ENCODE measurements at places on chromosomes 2 and 18. TPM values are rescaled to one million over a fixed set of nuclear protein-coding genes. Genes with fewer than 3 reads are reported as not detected.

The STPG4 gene
- not detected for total RNA-seq

The DSG1 gene
- not detected for total RNA-seq

The UCN gene
- 1.5 TPM for total RNA-seq

The HES6 gene
- 5.0 TPM for total RNA-seq

The TSPYL6 gene
- not detected for total RNA-seq

The BOK gene
- total RNA-seq: 110 TPM

The VWA3B gene
- not detected for total RNA-seq

The POTEC gene
- total RNA-seq: not detected

The SPDYA gene
- 0.33 TPM for total RNA-seq

The FAM237A gene
- not detected for total RNA-seq

The CNNM3 gene
- total RNA-seq: 14.7 TPM

The CRACDL gene
- total RNA-seq: 3.3 TPM

The NYAP2 gene
- not detected for total RNA-seq

The TNFAIP6 gene
- total RNA-seq: not detected

The CYP1B1 gene
- 1.2 TPM for total RNA-seq

The CCBE1 gene
- 1.2 TPM for total RNA-seq

The GAREM1 gene
- 1.2 TPM for total RNA-seq

The PMS1 gene
- 36.0 TPM for total RNA-seq

The SYT4 gene
- total RNA-seq: 0.26 TPM

The RASGRP3 gene
- total RNA-seq: 487 TPM

The ABCB11 gene
- total RNA-seq: 1.9 TPM

The RAB27B gene
- 0.41 TPM for total RNA-seq

The TLX2 gene
- total RNA-seq: not detected

The SOCS6 gene
- 23.7 TPM for total RNA-seq

The ZSWIM2 gene
- total RNA-seq: not detected

The DYSF gene
- total RNA-seq: 566 TPM

The COX5B gene
- total RNA-seq: 191 TPM

The TCF23 gene
- total RNA-seq: not detected

The SERPINB8 gene
- total RNA-seq: 4.3 TPM

The CSRNP3 gene
- total RNA-seq: 14.6 TPM

The MOCOS gene
- total RNA-seq: 0.56 TPM

The ABCB6 gene
- total RNA-seq: 11.4 TPM

The DAPL1 gene
- not detected for total RNA-seq

The EPAS1 gene
- total RNA-seq: 280 TPM

The UNC50 gene
- total RNA-seq: 33.0 TPM

The FMNL2 gene
- total RNA-seq: 41.7 TPM

The POMC gene
- 0.64 TPM for total RNA-seq

The ABCG5 gene
- total RNA-seq: not detected

The DRC1 gene
- total RNA-seq: 0.36 TPM

The TDRD15 gene
- 0.05 TPM for total RNA-seq

The ATP5F1A gene
- total RNA-seq: 457 TPM

The PPP1R1C gene
- 0.97 TPM for total RNA-seq

The ACTR3 gene
- total RNA-seq: 284 TPM

The SLC8A1 gene
- total RNA-seq: 0.80 TPM

The CACNB4 gene
- total RNA-seq: 1.5 TPM

The CPO gene
- total RNA-seq: not detected

The NAT8 gene
- not detected for total RNA-seq

The RIT2 gene
- total RNA-seq: not detected

The RNF152 gene
- total RNA-seq: 4.1 TPM

The STARD6 gene
- 0.54 TPM for total RNA-seq

The NGEF gene
- 1.4 TPM for total RNA-seq

The AFTPH gene
- total RNA-seq: 13.1 TPM

The IL18RAP gene
- not detected for total RNA-seq

The WNT10A gene
- not detected for total RNA-seq

The MROH2A gene
- total RNA-seq: 0.31 TPM

The ALPG gene
- not detected for total RNA-seq

The EFR3B gene
- 11.3 TPM for total RNA-seq

Data from endothelial cell (in vitro differentiated cells).